RCC 7860 (cell line): ENCODE measurements at places on chromosomes 5 and 9.

- DNase-seq: no peak
Observed at GRCh38 chr5:176561259-176561658, 12.1 kb downstream of the CDHR2 start.

- no peak for DNase-seq
Observed at GRCh38 chr9:87530716-87531115, 33.0 kb downstream of the DAPK1 start.

DNA sequence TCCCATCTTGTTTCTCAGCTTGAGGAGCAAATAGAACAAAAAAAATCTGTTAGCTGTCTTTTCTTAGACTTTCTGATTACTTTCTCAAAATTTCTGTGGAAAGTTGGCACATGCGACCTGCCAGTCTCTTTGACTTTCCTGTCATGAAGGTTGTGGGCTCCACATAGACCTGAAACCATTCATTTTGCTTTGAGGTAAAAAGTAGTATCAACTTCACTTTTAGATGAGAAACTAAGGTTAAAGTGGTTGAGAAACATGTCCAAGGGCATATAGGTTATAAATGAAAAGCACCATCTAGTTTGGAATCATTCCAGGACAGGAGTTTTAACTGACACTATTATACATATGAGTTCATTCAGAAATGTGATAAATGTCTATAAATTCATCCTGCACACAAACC lies 42.7 kb downstream of the ST8SIA4 start:
- no peak for DNase-seq

GRCh38 chr5:105508519-105508918 lies 1945.9 kb upstream of the NUDT12 start:
- DNase-seq: no peak

- no peak for DNase-seq
Observed at GRCh38 chr5:60497706-60498500, 202.1 kb downstream of the DEPDC1B start.

GRCh38 chr9:116070256-116070914 lies 83.2 kb upstream of the PAPPA start:
- no peak for DNase-seq

GRCh38 chr9:29697011-29697410 lies 2123.7 kb upstream of the C9orf72 start:
- DNase-seq: peak; percentile 46

DNA sequence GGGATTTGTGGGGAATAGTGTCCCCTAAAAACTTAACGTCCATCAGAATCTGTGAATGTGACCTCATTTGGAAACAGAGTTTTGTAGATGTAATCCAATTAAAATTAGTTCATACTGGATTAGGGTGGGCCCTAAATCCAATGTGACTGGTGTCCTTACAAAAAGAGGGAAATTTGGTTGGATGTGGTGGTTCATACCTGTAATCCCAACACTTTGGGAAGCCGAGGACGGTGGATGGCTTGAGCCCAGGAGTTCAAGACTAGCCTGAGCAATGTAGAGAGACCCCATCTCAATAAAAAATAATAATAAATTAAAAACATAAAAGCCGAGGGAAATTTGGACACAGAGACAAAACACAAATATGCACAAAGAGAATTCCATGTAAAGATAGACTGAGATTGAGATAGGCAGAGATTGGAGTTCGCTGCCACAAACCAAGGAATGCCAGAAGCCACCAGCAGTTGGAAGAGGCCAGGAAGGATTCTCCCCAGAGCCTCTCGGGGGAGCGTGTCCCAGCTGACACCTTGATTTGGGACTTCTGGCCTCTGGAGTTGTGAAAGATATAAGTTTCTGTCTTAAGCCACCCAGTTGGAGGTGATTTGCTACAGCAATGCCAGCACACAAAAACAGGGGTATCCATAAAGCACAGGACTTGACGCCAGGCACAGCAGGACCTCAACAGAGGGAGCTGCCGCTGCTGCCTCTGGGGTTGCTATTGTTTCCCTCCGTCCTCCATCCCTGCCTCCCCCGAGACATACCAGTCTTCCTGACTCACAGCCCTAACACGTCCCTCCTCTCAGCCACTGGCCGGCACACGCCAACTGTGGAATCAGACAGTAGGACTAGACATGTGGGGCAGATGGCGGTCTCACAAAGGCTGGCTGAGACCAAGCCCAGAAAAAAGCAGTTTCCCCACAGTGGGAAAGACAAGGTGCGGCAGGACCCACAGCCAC lies 73.8 kb upstream of the IL17B start:
- DNase-seq: peak; percentile 96

- peak; percentile 29 for DNase-seq
Observed at GRCh38 chr5:123671042-123671441, 159.1 kb downstream of the CSNK1G3 start.
